Daoy (cell line): ENCODE measurements at places on chromosomes 1 and 21. TPM values are rescaled to one million over a fixed set of nuclear protein-coding genes. Genes with fewer than 3 reads are reported as not detected.
A peak's percentile ranks its signal among the peaks of the same experiment; 100 is the strongest.

The HSD3B2 gene
- not detected in 2 replicates for total RNA-seq

- DNase-seq: no peak
Measured at GRCh38 chr1:188584119-188584518, 1755.4 kb downstream of the PLA2G4A start.

The USH2A gene
- under 0.01 TPM in 1 of 2 replicates, not detected in the other for total RNA-seq

DNA sequence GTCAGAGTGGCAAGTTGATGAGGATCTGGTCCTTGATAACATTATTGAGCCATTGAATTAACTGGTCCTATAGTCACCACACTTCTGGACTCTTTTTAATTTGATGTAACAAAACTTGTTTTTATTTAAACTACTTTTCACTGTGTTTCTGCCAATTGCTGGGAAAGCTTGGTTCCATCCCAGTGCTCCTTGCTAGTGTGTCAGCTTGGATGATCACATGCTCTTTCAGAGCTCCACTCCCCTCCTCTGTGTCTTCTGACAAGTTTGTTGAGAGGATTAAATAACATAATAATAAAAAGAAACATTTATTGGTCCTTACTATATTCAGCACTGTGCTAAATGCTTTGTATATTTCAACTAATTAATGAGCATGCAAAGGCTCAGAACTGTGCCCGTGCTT, 448.5 kb upstream of the B3GALT2 start:
- no peak for DNase-seq

- no peak for DNase-seq
Measured at GRCh38 chr21:19541602-19542001, 1138.0 kb upstream of the TMPRSS15 start.

The RGS8 gene
- total RNA-seq: not detected in 2 replicates

The MCOLN2 gene
- 13.5 and 13.6 TPM in 2 replicates for total RNA-seq

The HSD11B1 gene
- not detected in 2 replicates for total RNA-seq

DNA sequence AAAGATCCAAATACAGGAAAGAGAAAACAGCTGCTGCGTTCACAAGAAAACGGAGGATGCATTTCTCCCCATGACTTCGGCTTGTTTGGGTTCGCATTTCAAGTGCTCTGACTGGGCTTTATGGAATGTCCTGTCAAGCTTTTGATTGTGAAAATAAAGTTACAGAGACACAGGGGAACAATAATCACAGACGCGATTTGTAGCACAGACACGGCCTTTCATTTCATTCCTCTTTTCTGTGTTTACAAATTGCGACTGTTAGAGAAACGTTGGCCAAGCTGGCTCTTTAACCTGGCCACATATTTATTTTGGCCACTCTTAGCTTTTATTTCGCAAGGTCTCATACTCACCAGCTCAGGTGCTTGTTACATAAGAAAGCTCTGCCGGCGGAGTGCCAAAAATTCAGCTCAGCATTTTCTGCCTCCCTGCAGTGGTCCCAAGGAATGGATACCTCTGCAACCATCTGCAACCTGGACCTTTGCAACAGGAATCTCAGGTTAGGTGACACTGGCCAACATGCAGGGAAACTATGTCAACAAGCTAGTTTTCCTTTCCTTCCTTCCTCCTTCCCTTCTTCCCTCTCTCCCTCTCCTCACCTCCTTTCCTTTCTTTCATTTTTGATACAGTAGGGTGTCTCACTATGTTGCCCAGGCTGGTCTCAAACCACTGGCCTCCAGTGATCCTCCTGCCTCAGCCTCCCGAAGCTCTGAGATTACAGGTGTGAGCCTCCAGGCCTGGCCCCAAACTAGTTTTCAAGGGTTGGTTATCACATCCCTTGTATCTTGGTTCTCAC, 58.2 kb upstream of the SLC45A1 start:
- peak; percentile 71 for DNase-seq

DNA sequence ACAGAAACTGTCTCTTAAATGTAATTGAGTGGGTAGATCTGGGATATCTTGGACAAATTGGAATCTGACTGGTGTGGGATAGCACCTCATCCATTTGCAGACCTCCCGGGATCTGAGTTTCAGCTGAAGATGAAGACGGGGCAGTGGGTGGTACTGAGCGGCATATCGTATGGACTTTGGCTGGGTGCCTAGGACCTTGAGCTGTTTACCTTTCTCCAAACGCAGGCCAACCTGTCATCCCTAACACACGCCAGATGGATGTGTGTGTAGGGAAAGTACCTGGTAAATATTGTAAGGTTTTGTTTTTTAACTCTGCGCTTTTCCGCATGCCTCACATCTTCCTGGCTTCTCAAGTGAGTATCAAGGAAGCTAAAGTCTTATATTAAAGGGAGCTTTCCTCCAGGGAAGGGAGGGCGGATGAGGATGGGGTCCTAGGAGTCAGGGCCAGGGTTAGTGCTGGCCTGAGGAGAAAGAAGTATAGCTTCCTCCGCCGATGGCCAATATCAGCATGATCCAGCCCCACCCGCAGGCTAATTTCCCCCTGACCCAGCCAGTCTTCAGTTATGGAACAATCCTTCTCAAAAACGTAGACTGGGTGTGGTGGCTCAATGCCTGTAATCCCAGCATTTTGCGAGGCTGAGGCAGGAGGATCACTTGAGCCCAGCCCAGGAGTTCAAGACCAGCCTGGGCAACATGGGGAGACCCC, 26.2 kb downstream of the ATP8B2 start:
- no peak for DNase-seq

DNA sequence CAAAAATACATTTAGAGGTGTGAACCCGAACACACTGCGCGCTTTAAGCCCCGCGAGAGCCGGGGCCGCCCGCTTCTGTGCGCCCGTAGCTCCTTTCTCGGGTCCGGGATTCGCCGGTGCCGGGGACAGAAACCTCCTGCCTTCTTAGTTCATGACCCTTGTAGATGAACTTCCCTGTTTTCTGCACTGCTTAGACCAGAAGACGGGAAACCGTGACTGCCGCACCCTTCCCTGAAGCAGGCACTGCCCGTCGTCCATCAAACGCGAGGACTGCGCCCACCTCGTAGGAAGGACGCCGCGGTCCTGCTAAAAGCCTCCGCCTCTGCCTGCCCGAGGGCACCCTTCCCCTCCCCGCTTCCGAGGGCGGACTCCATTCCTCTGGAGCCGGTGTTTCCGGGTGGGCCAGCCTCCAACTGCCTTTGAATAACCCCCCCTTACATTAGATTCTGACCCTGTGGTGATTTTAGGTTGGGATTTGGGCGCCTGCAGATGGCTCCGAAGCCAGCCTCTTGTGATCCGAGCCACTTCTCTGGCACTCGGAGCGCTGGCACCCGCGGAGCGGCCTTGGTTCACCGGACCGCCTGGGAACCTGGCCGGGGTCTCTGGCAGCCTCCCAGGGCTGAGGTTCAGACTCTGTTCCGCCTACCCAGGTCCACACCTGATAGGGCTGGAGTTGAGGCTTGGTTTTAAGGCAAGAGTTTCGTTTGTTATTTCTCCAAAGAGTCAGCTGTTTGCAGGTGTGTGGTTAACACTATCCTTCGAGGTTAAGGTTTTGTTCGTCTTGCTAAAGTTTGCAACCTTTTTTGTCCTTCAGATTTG, 1.2 kb upstream of the PTTG1IP start:
- DNase-seq: no peak

DNA sequence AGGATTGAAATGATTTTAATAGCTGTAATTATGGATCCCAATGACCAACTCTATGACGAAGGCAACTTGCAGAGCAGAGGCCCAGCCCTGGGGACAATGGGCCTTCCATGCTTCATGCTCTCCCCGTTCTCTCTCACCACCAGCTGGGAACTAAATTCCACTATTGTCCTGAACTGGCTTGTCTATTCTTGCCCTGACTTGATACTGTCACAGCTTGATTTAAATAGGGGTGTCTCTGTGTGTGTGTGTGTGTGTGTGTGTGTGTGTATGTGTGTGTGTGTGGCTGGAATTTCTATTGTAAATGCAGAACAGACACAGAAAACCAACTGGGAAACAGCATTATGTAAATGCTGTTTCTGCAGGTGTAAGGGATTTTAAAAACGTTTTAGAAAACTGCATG, 57.0 kb downstream of the SLC22A15 start:
- no peak for DNase-seq

GRCh38 chr1:43774359-43774758, 67.0 kb downstream of the ST3GAL3 start:
- peak; percentile 62 for DNase-seq

GRCh38 chr1:156760092-156760795, 7.1 kb upstream of the PRCC start:
- no peak for DNase-seq

- no peak for DNase-seq
Measured at GRCh38 chr1:167431261-167431908, 86.9 kb downstream of the CD247 start.

- no peak for DNase-seq
Measured at GRCh38 chr1:232439011-232439410, 190.9 kb downstream of the SIPA1L2 start.

DNA sequence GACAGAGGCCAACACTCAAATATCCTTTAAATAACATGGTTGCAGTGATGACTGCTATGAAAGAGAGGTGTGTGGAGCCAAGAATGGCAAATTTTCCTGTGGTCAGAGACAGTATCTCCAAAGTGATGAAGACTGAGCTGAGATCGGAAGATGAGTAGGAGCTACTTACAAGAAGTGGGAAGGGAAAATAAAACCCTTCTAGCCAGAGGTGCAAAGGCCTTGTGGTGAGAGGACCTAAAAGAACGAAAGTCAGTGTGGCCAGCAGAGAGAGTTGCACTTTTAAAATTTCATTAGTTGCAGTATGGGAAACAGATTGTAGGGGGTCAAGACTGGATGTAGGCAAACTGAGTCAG, 17.8 kb downstream of the SLAMF7 start:
- no peak for DNase-seq

- no peak for DNase-seq
Measured at GRCh38 chr1:103477101-103477500, 48.4 kb upstream of the RNPC3 start.

- DNase-seq: peak; percentile 2
Measured at GRCh38 chr21:20852866-20853265, 145.3 kb upstream of the NCAM2 start.

DNA sequence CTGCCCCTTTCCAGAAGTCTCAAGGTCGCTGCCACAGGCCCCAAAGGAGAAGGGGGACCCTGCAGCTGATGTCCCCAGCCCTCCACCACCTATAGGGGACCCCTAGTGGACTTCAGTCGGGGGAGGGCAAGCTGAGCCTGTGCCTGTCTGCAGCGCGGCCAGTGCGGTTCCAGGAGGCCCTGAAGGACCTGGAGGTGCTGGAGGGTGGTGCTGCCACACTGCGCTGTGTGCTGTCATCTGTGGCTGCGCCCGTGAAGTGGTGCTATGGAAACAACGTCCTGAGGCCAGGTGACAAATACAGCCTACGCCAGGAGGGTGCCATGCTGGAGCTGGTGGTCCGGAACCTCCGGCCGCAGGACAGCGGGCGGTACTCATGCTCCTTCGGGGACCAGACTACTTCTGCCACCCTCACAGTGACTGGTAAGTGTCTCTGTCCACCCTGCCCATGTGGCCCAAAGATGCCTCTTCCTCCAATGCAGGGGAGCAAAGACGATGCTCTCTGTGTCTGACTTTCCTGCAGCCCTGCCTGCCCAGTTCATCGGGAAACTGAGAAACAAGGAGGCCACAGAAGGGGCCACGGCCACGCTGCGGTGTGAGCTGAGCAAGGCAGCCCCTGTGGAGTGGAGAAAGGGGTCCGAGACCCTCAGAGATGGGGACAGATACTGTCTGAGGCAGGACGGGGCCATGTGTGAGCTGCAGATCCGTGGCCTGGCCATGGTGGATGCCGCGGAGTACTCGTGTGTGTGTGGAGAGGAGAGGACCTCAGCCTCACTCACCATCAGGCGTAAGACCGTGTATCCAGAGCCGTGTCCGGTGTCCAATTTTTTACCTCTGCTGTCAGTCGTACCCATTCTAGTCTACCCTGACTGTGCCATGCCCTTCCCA, 79.9 kb downstream of the OBSCN start:
- DNase-seq: no peak

- peak; percentile 71 for DNase-seq
Measured at GRCh38 chr1:97906567-97907241, 14.1 kb downstream of the DPYD start.

The TNFRSF18 gene
- 0.89 and 1.9 TPM in 2 replicates for total RNA-seq

GRCh38 chr21:24897883-24898282, 709.4 kb downstream of the MRPL39 start:
- no peak for DNase-seq

- DNase-seq: no peak
Measured at GRCh38 chr1:206851341-206852010, 13.9 kb upstream of the IL20 start.

DNA sequence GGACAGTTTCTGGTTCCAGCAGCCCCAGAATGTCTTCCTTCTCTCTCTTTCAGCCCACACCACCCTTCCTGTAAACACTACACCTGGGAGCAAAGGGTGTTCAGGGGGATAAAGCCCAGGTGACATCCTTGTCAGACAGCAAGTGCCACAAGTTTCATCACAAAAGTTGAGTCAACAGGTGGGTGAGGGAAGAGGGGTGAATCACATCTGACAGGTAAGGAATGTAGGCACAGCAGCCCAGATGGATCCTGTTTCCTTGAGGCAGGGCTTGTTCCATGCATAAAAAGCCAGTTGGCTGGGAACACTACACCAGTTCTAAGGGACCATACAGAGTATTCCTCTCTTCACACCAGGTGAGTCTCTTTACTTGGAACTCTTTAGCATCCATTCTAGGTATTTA, at the start of gene SPRR1B:
Gene SPRR1B (plus strand): TSS at position 309 of the 400 bp plus-strand sequence. CDS start 1,143 bp downstream, outside the sequence.
- no peak for DNase-seq

The IGSF21 gene
- total RNA-seq: not detected in 2 replicates

DNA sequence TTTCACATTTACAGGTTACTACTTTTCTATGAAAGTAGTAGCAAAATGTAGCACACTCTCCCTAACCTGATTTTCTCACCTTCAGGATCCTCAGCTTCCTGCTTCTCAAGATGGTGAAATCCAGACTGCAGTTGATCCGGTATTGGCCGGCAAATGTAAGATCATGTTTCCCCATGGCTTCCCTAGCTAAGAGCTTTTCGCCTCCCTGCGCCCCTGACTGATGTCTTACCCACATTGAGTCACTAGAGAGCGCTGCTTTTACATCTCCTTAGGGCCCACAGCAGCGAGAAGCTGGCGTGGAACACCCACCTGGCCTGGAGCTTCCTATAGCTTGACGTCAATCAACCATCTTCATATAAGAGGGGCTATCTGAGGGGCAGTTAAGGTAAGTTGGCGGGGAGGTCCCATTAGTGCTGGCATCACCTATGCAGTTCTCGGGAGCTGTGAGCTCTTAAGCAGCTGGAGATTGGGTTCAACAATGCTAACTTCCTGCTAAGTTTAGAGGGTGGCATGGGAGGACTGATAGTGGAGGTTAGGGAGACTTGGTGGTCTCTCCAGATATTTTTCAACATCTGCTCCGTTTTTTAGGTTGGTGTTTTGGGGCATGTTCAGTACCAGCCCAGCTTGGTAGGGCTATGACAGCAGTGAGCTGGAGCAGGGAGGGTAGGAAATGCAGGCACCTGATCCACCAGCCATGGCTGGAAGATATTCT, 5.5 kb downstream of the PTPN7 start:
- DNase-seq: peak; percentile 67

- no peak for DNase-seq
Measured at GRCh38 chr1:153509036-153509435, 26.8 kb downstream of the S100A6 start.

- peak; percentile 97 for DNase-seq
Measured at GRCh38 chr1:15417059-15417934, 7.6 kb downstream of the EFHD2 start.

DNA sequence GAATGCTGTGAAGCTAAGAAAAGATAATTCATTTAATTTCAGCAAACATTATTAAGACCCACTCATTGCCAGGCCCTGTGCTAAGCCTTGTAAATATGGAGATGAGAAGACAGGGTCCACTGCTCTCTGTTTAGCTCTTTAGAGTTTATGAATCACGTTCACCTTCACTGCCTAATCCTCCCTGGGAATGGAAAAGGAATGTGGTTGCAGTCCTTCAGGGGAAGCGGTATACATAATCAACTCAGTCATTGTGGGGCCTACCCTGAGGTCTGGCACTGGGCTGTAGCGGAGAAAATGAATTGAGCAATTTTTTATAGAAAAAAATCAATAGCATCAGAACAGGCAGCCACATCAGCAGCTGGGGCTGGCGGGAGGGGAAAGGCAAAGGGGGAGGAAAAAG, 412.1 kb upstream of the NFIA start:
- no peak for DNase-seq
